PC-3 (cell line): ENCODE measurements at places on chromosomes 2 and 18. TPM values are rescaled to one million over a fixed set of nuclear protein-coding genes. Genes with fewer than 3 reads are reported as not detected.

Gene CFAP65
- total RNA-seq: 0.17 and 0.18 TPM in 2 replicates

DNA sequence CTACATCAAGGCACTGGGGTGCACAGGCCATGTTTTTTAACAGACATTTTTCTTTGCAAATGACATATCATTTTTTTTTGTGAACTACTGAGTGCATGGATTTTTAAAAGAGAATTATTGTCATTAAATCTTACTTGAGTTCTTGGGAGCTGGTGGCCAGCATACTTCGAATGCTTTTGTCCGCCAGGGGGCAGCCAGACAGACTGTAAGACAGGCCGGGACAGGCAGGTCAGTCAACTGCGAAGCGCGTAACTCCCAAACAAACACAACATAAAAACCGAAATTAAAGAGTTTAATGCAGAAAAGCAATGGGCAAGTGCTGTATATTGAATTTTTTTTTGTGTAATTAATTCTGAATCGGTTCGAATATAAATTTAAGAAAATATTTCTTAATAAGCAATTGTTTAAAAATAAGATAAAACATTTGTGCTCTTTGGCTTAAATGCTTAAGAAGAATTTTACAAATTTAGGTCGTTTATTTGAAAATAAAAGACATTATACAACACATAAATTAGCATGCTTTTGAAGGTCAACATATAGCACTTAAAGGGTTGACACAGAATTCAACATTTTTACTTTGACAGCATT lies 142.2 kb upstream of the PXDN start:
- no peaks in the 10 kb centered on the region for H3K4me1 ChIP-seq
- H3K4me3 ChIP-seq: no peak overlapping the region
- H3K36me3 ChIP-seq: no peaks in the 10 kb centered on the region
- DNase-seq: peak; percentile 73
- H3K27me3 ChIP-seq: peaks cover 73% of the 10 kb centered on the region

DNA sequence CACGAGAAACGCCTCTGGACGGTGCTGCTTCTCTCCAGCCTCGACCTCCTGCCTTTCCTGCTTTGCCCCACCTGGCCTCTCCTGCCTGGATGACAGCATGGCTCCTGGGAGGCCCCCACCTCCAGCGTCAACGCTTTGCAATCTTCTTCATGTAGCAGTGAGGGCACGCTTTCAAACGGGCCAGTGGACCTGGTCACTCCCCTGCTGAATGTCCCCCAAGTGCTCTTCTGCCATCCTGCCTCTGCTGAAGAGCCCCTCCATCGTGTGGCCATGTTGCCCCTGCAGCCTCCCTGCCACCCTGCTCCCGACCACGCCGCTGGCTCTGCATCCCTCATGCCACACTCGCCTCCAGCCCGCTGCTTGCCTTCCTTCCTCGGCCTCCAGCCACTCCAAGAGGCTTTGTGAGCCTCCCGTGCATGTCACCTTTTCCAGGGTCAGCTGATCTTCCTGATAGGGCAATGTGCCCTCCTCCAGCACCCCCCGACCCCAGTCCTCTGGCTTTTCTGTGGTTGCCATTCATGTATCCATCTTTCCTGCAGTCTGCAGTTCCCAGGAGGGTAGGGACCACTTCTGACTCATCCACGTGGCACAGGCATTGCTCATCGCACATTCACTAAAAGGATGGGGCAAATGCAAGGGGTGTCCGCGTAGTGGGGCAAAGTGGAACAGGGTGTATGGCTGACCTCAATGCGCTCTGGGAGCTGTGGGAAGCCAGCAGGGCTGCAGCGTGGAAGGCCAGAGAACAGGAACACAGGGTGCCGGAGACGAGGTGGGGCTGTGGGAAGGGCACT lies 268.8 kb downstream of the TWIST2 start:
- H3K27ac ChIP-seq: no peak overlapping the region
- peak; percentile 73 for DNase-seq
- H3K27me3 ChIP-seq: no peaks in the 10 kb centered on the region
- no peak overlapping the region for H3K4me3 ChIP-seq

Gene DSG2
- total RNA-seq: 17.2 and 21.1 TPM in 2 replicates

Gene CFAP53
- not detected in 2 replicates for total RNA-seq

Gene NT5C1B
- not detected in 2 replicates for total RNA-seq

Gene PAPOLG
- 7.1 and 8.8 TPM in 2 replicates for total RNA-seq
